Right renal pelvis (tissue), 4 donors: ENCODE measurements at places on chromosomes 2 and 18.

DNA sequence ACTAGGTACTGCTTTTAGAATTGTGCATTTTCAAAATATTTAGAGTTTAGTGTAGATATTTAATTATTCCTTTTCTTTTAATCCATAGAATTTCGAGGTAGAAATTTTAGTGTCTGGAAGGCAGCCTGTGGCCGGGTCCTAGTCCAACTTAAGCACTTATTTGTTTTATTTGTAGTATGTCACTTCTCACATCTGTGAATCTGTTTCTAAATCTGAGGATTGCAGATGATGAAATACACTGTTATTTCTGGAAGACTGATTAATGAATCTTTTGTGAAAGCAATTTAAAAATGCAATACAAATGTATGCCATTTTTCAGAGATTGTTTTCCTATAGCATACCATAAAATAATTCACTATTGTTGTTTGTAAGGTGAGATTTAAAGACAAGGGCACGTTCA, 483.9 kb upstream of the TRIB2 start:
- DNase-seq: no peak

GRCh38 chr2:236643480-236643879, 73.9 kb downstream of the ACKR3 start:
- DNase-seq: no peak

DNA sequence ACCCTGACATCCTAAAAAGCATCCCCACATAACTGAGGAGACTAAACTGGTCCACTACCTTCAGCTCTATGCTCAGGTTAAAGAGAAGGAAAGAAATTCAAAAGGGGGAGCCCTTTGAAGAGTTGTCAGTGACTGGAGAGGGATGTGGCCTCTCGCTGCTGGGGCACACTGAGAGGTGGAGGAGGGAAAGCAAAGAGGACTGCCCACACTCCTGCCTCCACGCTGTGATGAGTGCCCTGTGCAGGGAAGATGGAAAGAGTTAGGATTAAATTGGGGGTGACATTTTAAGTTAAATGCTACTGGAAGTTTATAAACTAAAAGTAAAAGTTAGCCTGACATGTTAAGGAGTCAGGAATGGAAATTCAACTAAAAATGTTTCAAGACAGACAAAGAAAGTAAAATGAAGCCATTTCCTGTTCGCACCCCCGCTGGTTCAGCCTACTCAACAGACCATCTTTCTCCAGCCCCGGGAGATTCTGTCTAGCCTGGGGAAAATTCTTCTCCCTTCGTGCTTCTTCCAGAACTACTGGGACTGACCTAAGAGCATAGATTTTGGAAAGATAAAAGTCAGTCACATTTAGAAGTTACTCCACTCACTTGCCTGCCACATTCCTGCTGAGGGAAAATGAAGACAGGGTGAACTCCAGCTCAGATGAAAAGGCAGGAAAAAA, 17.8 kb upstream of the INO80C start:
- no peak for DNase-seq

DNA sequence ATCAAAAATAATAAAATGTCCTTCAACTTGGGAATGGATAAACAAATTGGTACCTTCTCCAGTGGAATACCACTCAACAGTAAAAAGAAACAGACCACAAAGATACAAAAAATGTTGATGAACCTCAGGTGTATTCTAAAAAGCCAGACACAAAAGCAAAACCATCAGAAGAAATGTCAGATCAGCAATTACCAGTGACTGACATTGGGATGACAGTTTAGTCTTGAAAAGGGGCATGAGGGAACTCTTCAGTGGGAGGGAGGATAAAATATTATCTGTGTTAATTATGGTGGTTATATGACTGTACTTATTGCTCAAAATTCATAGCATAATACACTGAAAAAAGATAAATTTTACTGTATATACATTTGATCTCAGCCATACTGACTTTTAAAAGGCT, 473.0 kb downstream of the TMX3 start:
- DNase-seq: no peak

- no peak for DNase-seq
Observed at GRCh38 chr2:27587025-27587424, 4.2 kb downstream of the ZNF512 start.

DNA sequence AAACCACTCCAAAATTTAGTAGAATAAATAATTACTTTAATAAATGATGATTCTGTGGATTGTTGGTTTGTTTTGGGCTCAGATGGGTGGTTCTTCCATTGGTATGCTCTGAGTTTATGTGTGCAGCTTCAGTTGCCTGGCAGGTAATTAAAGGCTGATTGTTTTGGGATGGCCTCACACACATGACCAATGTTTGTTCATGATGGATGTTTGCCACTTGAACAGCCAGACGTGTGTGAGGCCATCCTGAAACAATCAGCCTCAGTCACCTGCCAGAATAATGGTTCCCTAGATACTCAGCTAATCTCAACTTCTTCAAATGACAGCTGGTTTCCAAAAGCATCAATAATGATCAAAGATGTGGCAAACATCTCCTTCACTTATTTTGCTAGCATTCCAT, 352.5 kb upstream of the GULP1 start:
- no peak for DNase-seq
